ENCODE measurements at places on chromosomes 4 and X. TPM values are rescaled to one million over a fixed set of nuclear protein-coding genes. Genes with fewer than 3 reads are reported as not detected.

- peak; percentile 7 for DNase-seq
These were observed 175.8 kb downstream of the GC start for GRCh38 chr4:71607780-71608677.

GRCh38 chr4:53622739-53623151 is 31.5 kb upstream of the LNX1 start:
- DNase-seq: no peak

RGN gene
- 13.4 TPM for polyA plus RNA-seq

DNA sequence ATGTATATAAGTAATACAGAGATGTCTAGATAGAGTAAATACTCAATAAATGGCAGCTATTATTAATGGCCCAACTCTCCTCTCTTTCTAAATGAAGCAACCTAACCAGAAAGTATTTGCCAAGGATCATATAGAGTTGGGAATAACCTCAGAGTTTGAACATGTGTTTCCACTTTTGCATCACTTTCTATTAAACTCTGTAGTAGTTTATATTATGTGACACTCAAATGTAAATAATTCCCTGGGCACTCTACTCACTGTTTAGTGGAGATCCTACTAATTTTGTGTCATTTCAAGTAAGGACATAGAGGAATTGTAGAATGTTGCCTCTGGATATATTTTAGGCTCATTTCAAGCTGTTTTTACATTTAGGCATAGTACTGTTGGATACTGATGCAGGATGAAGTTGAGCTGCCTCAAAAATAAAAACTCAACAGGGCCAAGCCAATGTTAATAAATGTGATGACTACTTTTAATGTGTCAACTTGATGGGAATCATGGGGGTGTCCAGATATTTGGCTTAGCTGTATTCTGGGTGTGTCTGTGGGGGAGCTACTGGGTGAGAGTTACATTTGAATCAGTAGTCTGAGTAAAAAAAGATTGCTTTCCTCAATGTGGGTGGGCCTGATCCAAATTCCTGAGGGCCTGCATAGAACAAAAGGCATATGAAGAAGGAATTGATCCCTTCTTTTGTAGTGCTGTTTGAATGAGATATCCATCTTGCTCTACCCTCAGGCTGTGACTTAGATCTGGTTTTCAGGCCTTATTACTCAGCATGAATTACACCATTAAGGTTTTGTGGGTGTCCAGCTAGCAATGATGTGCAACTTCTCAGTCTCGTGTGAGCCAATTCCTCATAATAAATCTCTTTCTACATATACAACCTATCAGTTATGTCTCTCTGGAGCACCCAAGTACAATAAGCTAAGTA is 1368.2 kb downstream of the STIM2 start:
- peak; percentile 23 for DNase-seq

DNA sequence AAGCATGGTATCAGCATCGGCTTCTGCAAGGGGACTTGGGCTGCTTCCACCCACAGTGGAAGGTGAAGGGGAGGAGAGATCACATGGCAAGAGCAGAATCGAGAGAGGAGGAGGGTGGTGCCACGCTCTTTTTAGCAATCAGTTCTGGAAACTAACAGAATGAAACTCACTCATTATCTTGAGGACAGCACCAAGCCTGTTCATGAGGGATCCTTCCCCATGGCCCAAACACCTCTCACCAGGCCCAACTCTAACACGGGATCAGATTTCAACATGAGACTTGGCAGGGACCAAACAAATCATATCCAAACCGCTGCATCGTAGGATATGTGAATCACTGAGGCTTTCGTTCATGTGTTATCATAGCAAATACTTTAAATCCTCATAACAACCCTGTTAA is 125.5 kb downstream of the GPC3 start:
- DNase-seq: peak; percentile 54
